Fibroblast of pulmonary artery (primary cell): ENCODE measurements at places on chromosomes 2 and 18.

- peak; percentile 86 for DNase-seq
These were observed at the start of gene ASB1 for GRCh38 chr2:238426568-238427434. TSS of gene ASB1 (plus strand) at chr2:238426927. CDS start at chr2:238427071, 144 bp downstream.

GRCh38 chr18:56065086-56065485, 477.1 kb upstream of the TCF4 start:
- DNase-seq = no peak

DNA sequence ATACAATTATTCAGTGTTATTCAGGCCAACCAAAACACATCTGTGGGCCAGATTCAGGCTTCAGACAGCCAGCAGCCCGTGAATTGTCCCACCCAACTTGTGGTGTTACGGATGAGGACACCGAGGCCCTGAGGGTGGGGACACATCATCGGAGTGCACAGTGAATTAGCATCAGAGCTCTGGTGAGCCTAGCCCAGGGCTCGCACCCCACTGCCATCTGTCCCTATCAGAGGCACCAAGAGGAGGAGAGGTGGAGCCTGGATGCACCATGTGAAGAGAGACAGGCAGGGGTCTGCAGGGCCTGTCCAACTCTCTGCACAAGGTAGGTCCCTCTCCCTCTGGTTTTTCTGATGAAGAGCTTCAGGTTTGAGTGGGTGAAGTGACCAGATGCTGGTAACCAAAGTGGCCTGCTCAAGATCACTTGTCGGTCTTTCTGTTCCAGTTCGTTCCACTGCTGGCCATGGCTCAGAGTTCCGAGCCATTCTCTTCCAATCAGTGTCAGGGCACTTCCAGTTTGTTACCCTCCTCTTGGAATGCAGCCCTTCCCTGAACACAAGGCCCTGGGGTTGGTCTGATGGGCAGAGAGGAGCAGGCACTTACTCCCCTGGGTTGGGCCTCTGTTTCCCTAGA, 14.8 kb upstream of the GLI2 start:
- no peak for DNase-seq

DNA sequence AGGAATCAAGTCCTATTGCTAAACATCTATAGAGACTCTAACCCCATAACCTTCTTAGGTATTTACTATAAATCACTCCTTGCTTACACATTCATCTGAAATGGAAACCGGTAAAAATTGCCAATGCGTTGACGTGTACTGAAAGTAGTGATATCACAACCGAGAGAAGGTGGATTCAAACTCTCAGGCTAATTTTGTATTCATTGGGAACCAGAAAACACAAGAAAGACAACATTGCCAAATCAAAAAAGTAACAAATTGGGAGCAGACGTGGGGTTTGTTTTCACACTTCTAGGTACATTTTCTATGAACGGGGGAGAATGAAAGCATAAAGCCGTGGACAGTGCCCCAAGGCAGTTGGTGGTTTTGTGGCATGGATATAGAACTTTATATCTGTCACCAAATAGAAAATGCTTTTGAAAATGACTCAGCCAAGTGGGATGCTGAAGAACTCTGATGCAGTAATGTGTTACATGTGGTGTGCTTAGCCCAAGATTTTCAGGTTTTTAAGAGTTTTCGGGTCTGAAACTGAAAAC, 155.1 kb upstream of the RASGRP3 start:
- DNase-seq = peak; percentile 39
